ENCODE measurements at places on chromosomes 1 and 21.

- ATAC-seq = peak; percentile 47
Observed at GRCh38 chr1:37477198-37477931, 3.0 kb downstream of the ZC3H12A start.

DNA sequence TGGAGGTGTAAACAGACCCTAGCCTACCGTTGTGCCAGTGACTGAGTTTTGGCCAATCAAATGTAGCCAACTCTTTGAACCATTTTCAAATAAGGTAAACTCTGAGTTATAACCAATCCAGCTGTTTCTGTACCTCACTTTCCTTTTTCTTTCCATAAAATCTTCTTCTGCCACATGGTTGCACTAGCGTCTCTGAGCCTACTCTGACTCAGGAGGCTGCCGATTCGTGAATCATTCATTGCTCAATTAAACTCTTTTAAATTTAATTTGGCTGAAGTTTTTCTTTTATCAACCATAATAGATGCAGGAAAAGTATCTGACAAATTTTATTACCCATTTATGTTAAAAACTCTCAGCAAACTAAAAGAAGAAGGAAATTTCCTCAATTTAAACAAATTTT is 111.5 kb upstream of the LYPLAL1 start:
- no peak for ATAC-seq

DNA sequence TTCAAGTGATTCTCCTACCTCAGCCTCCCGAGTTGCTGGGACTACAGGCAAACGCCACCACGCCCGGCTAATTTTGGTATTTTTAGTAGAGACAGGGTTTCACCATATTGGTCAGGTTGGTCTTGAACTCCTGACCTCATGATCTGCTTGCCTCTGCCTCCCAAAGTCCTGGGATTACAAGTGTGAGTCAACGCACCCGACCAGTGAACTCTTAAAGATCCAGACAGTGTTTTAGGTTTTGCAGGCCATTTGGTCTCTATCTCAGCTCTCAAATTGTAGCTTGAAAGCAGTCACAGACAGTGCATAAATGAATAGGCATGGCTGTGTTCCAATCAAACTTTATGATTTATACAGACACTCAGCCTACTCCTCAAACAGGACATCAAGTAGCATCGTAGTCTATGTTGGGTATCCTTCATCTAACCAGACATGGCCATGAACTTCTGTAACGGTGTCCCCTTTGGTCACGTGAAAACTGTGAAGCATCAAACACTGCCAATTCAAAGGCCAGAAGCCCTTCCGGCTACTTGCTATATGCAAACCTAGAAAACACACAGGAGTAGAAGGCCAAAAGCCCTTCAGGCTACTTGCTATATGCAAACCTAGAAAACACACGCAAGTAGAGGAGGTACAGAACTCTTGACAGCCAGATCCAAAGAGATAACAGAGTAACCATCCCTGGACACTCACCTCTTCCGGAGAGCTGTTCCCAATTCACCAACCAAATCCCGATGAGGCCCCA is 3.1 kb downstream of the FUCA1 start:
- no peak for ATAC-seq

DNA sequence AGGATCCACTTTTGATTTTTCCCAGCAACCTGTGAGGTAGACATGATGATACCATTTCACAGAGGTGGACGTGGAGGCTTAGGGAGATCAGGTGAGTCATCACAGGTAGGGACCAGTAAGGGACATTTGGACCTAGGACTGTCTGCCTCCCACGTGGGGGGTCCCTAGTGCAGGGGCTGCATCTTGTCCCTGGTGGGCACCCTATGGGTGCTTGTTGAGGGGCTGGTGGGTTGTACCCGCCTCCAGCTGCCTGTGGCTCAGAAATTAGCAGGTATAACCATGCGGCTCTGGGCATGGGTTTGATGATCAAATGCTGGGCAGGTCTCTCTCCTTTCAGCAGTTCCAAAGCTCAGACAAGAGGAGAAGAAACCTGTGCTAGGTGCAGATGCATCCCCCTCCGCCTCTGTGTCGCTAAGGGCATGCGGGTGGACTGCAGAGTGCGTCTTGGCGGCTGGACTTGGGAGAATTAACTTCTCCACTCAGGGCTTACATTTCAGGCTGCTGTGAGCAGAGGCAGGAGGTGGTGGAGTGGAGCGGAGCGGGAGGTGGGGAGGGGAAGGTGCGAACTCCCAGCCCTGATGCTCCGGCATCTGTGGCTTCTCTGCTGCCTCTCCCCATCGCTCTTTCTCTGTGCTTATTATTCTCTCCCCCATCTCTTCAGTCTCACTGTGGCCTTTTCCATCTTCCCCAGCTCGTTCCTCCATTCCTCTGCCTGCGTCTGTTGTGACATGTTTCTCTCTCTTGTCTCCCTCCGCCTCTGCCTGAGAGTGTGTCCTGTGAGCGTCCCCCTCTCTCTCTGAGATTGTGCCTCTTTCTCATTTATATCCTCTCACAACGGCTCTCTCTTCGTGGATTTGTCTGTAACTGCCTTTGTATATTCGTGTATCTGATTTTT is 146.8 kb downstream of the PTPRU start:
- ATAC-seq = no peak

GRCh38 chr1:247857069-247857984 is at the start of gene TRIM58:
Gene TRIM58, plus strand, starts transcription at chr1:247857187. Its CDS starts 60 bp downstream, at chr1:247857247.
- no peak for ATAC-seq

DNA sequence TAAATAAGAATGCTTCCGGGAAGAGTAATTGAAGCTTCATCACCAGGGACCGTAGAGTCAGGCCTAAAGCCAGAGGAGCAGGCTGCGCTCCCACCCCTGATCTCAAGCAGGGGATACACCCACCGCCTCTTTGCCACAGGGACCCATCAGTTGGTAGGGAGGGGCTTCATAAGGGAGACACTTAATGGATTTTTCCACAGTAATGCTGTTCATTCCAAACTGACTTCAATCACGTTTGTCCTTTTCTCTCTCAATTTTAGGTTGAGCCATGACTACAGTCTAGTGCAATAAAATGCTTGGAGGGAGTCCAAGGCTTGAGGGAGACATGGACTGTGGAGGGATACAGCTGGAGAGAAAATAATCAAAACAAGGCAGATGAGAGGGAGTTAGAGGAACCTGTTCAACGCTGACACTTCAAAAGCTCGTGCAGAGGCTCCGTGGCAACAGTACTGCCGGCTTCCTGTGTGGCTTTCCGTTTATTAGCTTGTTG is 111.5 kb downstream of the SEC16B start:
- ATAC-seq = no peak

DNA sequence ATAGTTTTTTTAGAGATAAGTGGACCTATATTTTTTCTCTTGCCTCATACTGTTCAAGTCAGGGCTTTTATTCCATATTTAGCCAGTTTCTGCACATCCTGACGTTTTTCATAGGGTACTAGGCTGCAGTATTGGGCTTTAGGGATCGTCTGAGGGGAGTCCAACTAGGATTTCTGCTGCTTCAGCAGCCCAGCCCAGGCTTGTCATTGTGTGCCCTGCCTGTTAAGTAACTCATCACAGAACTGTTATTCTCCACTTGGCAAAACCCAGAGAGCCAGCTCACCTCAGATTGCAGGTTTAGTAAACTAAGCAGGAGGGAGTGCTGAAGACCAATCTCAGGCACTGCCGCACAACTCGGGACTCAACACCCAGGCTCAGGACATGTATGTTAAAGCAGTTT is 2.8 kb downstream of the GALNT2 start:
- ATAC-seq = no peak
